Thyroid gland (tissue), 4 donors: ENCODE measurements at places on chromosomes 12 and 14. TPM values are rescaled to one million over a fixed set of nuclear protein-coding genes. Genes with fewer than 3 reads are reported as not detected.

E2F7 gene
- 4.6 TPM for total RNA-seq

TRPV4 gene
- total RNA-seq, result 0.39 TPM

- H3K4me3 ChIP-seq, result no peak overlapping the region
- DNase-seq, result no peak
- no peaks in the 10 kb centered on the region for H3K4me1 ChIP-seq
- H3K27ac ChIP-seq, result no peak overlapping the region
- H3K27me3 ChIP-seq, result no peaks in the 10 kb centered on the region
These were observed 338.2 kb downstream of the TRHDE start for GRCh38 chr12:72610342-72610741.

DNA sequence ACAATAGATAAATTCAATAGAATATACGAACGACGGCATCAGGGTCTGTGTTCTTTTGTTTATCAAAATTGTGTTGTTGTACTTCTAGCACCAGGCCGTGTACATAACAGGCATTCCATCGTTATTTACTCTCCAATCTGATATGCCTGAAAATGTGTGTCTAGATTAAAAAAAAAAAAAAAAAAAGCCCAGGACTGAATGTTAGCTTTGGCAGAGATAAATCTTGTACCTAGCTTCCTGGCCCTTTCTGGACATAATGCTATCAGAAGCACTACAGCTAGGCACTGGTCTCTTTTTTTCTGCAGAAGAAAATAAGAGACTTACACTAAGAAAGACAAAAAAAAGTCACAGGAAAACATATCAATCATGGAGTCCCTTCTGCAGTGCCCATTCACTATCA is 37.0 kb downstream of the CDKL1 start:
- DNase-seq, result no peak
- no peaks in the 10 kb centered on the region for H3K36me3 ChIP-seq
- H3K4me1 ChIP-seq, result no peaks in the 10 kb centered on the region
- H3K27me3 ChIP-seq, result no peaks in the 10 kb centered on the region
- no peak overlapping the region for H3K4me3 ChIP-seq
- no peak overlapping the region for H3K27ac ChIP-seq

GRCh38 chr14:77574446-77575115 is 41.9 kb downstream of the SPTLC2 start:
- H3K4me1 ChIP-seq, result no peaks in the 10 kb centered on the region
- H3K36me3 ChIP-seq, result peaks cover 4% of the 10 kb centered on the region
- H3K27ac ChIP-seq, result no peak overlapping the region
- no peak overlapping the region for H3K4me3 ChIP-seq
- DNase-seq, result no peak

DNA sequence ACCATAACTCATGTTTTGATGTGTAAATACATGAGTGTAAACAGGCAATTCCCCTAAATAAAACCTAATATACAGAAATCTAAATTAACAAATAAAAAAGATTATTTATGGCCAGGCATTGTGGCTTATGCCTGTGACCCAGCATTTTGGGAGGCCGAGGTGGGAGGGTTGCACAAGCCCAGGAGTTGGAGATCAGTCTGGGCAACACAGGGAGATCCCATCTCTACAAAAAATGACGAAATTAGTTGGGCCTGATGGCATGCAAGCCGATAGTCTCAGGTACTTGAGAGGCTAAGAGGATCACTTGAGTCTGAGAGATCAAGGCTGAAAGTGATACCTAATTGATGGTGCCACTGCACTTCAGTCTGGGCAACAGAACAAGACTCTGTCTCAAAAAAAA is 48.7 kb downstream of the BCAT1 start:
- no peaks in the 10 kb centered on the region for H3K36me3 ChIP-seq
- no peak overlapping the region for H3K4me3 ChIP-seq
- no peak for DNase-seq
- H3K27me3 ChIP-seq, result no peaks in the 10 kb centered on the region
